ENCODE measurements at places on chromosomes 6 and 20. TPM values are rescaled to one million over a fixed set of nuclear protein-coding genes. Genes with fewer than 3 reads are reported as not detected.

ADGRF5 gene
- 3.4 TPM for total RNA-seq

COL21A1 gene
- 31.8 TPM for total RNA-seq

NNAT gene
- total RNA-seq: 0.32 TPM

CD93 gene
- total RNA-seq: 7.8 TPM

HS3ST5 gene
- not detected for total RNA-seq

KCNK5 gene
- total RNA-seq: not detected

IRAK1BP1 gene
- total RNA-seq: 1.6 TPM

MRAP2 gene
- 0.49 TPM for total RNA-seq

CALHM5 gene
- 8.9 TPM for total RNA-seq

ADAM33 gene
- 11.2 TPM for total RNA-seq

TP53TG5 gene
- total RNA-seq: not detected

SLC17A1 gene
- not detected for total RNA-seq

DUSP15 gene
- not detected for total RNA-seq

Data from cardiac atrium fibroblast (primary cell).